Progenitor cell of endocrine pancreas (in vitro differentiated cells): ENCODE measurements at places on chromosomes 11 and 22.

GRCh38 chr11:17734986-17735817, 621 bp downstream of the KCNC1 start:
- DNase-seq = peak; percentile 82

DNA sequence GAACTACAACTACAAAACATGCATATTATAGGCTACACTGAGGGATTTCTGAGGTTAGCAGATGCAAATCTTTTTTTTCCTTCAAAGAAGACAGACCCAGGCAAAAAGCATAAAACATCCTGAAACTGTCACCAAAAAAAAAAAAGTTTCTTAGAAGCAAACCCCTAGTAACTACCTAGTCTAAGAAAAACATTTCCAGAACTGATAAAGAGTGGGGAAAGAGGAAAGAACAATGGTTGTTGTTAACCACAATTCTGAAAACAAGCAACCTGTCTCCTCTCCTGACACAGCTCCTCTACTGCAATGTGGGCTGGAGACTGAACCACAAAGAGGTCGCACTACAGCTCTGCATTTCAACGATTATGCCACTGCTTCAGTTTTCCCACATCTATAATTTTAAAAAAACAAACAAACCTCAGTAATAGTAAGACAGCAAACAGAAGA, 15.0 kb downstream of the DENND5A start:
- DNase-seq = no peak

DNA sequence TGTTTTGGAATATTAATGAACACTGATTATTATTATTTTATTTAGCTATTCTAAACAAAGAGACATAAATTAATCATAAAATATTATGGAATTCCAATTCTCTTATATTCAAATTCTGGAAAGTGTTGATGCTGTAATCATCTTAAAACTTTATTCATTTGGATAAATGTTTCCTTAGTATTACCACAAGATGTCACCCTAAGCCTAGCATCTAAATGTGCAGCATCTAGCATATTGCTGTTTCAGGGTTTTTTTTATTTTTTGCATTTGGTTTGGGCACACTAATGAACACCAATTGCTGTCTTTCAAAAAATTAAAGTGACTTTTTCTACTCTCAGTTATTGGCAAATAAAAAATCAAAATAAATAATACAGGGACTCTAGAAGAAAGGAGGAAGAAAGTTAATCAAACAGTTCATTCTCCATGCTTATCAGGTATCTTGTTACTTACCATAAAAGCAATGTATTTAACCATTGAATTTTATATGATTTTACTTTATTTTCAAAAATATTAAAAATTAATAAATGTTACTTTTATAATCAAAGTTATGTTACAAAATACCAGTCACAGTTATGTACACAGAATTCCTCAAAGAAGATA, 31.8 kb downstream of the DLG2 start:
- no peak for DNase-seq

GRCh38 chr22:21684492-21685163, 18.8 kb downstream of the PPIL2 start:
- no peak for DNase-seq

DNA sequence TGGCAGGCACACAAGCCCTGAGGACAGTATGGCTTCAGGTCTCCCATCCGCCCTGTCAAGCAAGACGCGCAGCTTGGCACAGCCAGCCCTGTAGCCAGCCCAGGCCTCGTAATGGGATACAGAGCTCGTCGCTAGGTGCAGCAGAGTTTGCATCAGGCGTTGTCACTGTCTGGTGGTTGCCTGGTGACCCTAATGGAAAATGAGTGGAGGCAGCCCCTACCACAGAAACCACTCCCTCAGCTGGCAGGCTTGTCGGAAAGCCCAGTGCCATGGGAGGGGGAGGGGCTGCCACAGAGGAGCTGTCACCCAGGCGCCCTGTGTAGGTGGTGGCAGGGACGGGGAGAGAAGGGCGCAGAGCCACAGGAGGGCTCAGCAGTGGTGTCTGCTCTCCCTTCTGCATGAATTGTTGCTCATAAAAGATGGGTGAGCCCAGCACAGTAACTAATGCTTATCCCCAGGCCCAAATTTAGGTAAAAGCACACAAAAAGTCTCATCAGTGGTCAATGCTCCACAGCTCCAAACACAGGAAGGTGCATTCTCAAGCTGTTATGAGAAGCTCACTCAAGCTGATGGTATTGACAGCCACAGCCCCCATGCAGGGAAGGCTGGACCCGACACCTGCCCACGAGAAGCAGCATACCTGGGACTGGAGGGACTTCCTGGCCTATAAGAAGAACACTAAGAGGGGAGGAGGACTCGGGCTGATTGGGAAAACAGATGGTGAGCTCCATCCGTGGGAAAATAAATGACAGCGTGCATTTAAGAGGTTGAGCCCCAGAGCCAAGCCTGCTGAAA, 164.6 kb downstream of the ETS1 start:
- no peak for DNase-seq

DNA sequence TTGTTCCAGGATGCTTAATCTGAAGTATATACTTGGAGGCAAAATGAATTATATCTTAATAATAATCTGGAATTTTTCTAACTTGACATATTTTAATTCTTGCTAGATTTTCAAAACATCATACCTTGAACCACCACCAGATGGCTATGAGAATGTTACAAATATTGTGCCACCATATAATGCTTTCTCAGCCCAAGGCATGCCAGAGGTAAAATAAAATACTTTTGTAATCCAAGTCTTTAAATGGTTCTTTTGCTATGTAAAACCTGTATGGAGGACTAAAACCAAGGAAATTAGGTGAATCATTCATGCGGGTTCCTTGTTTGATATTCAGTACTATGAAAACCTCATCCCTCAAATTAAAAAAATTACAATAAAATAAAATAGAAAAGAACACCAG, 14.4 kb downstream of the NAALAD2 start:
- no peak for DNase-seq

GRCh38 chr11:65844231-65844872, 10.6 kb downstream of the SNX32 start:
- DNase-seq = no peak

- no peak for DNase-seq
These were observed 63.3 kb downstream of the KCNQ1 start for GRCh38 chr11:2507945-2508749.
